ENCODE measurements at places on chromosomes 5 and 9.

DNA sequence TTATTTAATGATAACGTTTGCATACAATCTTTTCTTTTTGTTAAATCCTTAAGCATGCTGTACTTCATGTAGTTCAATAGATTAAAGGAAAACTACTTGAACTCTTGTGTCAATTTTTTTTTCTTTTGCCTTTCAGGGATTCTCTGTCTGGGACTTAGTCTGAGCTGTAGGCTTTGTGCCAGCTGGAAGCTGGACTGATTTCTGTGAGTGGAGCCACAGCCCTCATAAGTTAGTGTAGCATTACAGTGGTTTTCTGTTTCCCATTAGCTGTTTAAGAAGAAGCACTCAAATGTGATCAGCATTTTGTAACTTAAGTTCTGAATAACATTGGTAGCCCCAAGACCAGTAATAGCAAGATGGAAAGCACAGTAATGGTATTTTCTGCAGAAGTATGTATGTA, 330.6 kb upstream of the MEF2C start:
- DNase-seq: no peak

DNA sequence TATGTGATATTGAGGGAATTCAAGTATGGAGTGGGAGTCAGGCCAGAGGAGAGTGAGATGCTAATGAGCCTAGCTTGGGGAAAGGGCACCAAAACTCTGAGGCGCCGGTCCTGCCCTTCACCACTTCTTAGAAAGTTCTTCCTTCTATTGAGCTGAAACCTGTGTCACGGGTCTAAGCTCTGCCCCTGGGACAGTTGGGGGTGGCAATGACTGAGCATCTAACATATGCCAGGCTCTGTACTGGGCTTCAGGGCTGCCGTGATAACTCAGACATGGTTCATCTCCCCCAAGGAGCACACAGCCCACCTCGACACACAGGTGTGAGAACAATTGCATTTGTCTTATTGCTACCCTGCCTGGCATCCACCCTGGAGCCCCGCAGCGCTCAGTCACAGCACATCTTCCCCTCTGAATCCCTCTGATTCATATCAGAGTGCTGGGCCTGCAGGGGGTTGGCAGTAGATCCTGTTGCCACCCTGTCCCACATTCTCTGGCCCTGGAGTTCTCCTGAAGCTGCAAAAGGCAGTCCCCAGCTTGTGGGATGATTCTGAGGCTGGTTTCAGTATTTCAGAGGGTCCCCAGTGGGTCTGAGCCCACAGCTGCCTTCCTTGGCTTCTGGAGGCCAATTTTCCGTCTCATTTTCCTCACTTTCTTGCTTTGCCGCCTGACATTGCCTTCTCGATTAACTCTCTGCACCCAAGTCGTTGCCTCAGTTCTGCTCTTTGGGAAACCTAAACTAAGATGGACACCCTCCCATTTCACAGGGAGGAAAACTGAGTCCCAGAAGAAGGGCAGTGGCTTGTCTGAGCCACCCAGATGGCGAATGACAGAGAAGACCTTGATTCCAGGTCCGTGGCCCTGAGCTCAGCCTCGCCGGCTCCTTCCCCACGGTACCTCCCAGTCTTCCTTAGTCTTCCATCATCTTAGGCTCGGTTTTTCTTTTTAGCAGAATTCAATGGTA, 42.5 kb downstream of the ALG2 start:
- DNase-seq: no peak

DNA sequence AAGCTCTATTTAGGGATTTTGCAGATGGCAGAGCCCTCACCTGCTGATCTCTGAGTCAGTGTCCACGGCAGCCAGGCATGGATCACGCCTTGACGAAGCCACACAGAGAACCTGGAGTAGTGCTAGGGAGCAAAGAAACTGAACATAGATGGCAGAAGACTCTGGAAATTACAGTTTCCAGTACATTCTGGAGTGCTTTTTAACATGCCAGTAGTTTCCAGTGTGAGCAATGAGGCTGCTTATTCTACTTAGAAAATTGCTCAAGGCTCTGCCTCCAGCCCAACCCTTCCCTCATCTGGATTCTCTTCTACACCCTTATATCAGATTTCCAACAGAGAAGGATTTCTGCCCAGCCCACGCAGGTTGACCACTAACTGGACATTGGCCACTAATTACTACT, 203.3 kb downstream of the ADAMTS12 start:
- no peak for DNase-seq

- DNase-seq: no peak
Observed at GRCh38 chr5:89282554-89283510, 399.8 kb upstream of the MEF2C start.

DNA sequence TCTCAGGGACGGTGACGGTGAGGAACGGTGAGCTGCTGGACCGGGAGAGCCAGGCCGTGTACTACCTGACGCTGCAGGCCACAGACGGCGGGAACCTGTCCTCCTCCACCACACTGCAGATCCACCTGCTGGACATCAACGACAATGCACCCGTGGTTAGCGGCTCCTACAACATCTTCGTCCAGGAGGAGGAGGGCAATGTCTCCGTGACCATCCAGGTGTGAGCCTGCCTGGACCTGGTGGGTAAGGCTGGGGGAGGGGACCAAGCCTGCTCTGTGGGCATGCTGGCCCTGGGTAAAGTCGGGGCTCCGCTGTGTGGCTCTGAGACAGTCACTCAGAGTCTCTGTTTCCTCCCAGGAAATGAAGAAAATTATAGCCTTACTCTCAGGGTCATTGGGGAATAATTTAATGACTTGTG, 29.3 kb downstream of the CDHR2 start:
- DNase-seq: peak; percentile 65

DNA sequence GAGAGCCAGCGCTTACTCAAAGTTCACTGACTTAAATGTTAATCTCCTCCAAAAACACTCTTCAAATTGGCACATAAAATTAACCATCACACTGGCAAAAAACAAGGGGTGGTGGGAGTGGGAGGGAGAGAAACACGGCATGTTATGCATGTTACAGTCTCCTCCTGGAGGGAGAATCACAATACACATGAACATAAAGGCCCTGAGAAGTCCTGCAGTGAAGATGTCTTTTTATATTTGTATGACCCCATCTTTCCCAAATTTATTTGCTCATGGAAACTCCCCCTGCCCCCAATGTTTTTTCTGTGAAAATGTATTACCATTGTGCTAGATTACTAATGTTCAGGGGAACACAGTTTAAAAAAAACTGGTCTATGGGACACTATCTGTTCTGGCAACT, 37.8 kb upstream of the ANKH start:
- no peak for DNase-seq
